ENCODE measurements at places on chromosomes 7 and 10. TPM values are rescaled to one million over a fixed set of nuclear protein-coding genes. Genes with fewer than 3 reads are reported as not detected.

The CPEB3 gene
- 0.74 TPM for polyA plus RNA-seq

The ATOH7 gene
- polyA plus RNA-seq = not detected

The CDK14 gene
- not detected for polyA plus RNA-seq

The PRLHR gene
- polyA plus RNA-seq = not detected

The LDB3 gene
- not detected for polyA plus RNA-seq

The OPALIN gene
- polyA plus RNA-seq = not detected

The GATAD1 gene
- 7.9 TPM for polyA plus RNA-seq

The AP5Z1 gene
- 49.1 TPM for polyA plus RNA-seq

The ANKMY2 gene
- polyA plus RNA-seq = 15.4 TPM

GRCh38 chr10:1923586-1923985 lies 186.3 kb upstream of the ADARB2 start:
- no peak for DNase-seq

- no peak for DNase-seq
These were observed 351.9 kb downstream of the THSD7A start for GRCh38 chr7:11480143-11480542.

GRCh38 chr10:132178672-132179545 lies 7.8 kb upstream of the DPYSL4 start:
- no peak for DNase-seq

DNA sequence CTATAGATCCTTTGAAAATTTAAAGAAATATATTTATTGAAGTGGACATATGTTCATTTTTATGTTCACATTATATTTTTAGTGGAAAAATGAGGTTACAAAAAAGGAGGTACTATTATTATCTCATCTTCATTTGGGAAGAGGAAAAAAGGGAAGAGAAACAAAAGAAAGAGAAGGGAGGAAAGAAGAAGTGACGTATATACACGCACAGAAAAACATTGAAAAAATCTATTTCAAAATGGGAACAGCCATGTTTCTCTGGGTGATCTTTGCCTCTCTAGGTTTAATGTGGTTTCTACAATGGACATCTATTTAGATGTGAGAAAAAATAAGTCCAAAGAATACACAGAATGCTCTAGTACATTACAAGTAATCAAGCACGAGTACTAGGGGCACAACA lies 14.8 kb downstream of the ANK3 start:
- DNase-seq = no peak

DNA sequence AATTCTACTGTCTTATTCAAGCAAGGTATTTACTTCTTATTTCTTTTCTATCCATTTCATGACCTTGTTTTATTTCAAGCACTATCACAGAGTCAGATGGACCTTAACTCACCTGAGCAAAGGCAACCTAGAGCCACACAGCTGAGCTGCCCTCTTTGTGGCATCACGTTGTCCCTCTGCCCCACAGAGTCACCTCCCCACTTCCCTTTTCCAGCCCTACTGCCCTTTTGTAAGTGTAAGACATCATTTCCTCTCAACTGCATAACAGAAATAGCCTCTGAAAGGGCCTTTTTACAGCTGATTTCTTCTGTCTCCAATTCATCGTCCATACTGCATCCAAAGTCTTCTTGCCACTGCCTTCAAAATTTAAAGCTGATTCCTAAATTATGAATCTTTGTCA lies 946.0 kb downstream of the NRG3 start:
- DNase-seq = no peak

DNA sequence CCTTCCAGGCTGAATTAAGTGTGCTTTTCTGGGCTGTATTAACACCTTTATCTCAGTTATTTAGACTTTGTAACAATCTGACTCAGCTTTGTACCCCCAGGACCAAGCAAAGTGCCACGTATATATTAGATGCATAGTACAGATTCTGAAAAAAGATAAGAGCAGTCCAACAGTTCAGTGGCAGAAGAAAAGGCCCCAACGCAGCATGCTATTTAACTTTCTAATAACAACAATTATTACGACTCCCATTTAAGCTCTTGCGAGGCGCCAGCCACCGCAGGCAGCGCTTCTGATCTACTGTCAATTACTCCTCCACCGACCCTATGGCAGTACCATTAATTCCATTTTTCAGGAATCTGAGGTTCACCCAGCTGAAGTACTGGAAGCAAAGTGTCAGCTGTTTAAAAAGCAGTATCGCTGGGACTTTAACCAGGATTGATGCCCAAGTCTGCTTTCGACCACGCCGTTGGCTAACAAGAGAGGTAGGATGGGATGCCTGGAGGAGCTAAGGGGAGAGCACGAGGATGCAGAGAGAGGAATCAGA lies 638 bp downstream of the LIPA start:
- DNase-seq = no peak

DNA sequence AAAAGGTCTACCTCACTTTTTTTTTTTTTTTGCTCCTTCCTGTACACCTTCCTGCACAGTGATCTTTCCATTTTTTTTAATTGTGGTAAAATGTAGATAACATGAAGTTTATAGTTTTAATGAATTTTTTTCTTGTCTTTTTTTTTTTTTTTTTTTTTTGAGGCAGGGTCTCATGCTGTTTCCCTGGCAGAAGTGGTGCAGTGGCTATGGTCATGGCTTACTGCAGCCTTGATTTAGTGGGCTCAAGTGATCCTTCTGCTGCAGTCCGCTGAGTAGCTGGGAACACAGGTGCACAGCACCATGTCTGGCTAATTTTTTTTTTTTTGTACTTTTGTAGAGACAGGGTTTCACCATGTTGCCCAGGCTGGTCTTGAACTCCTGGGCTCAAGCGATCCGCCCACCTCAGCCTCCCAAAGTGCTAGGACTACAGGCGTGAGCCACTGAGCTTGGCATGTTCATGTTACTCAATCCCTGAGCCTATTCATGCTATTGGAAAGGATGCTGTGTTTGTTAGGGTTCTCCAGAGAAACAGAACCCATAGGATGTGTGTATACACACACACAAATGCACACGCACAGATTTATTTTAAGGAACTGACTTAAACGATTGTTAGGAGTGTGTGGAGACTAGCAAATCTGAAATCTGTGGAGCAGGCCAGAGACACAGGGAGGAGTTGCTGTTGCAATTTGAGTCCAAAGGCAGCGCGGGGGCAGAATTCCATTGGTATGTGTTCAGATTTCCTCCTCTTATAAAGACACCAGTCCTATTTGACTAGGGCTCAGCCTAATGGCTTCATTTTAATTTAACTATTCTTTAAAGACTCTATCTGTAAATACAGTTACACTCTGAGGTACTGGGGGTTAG lies 29.1 kb downstream of the GALNT11 start:
- no peak for DNase-seq

DNA sequence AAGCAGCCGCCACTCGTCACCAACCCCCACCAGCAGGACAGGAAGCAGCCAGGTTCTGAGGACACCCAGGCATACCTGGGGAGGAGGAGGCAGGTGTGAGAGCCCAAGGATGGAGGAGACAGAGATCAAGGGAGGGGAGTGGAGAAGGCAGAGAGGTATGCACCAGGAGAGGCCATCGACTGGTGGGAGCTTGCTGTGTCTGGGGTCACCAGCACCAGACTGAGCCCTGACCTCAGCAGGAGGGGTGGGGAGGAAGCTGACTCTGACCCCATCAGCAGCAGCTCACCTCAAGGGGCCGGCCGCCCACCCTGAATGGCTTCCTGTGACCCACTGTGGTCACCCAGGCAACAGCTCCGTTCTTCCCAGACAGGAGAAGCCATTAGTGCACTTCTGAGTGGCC lies 7.8 kb downstream of the VIPR2 start:
- DNase-seq = no peak

DNA sequence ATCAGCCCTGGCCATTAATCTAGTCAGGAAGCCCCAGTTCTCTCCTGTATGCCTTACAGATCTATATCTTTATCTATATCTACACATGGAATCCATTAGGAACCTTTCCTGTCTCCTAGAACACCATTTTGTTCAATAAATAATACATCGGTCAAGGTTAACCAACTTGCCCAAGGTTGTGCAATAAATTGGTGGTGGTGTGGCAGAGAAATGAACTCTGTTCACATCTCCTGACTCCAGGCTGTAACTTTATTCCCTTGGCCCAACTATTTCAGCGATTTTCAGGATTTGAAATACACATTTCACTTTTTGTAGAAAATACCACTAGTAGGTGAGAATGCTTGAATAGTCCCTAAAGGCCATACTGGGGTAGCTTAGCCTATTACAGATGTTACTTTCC lies 712.5 kb upstream of the FZD8 start:
- no peak for DNase-seq

DNA sequence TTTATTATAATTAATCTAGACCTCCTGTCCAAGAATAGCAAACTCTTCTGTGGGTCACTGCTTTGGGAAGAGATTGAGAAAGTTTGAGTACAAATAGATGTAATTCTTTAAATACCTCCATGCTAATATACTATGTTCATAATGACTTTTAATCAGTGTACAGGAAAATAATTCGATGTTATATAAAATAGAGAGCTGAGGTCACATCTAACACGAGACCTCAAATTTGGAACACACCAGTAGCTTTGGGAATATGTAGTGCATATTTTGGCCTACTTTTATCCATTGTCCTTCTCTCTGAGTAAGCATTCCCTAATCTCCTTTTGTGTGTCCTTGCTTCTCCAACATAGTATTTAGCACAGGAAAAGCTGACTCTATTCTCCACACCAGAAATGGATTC lies 27.3 kb upstream of the CABCOCO1 start:
- no peak for DNase-seq

DNA sequence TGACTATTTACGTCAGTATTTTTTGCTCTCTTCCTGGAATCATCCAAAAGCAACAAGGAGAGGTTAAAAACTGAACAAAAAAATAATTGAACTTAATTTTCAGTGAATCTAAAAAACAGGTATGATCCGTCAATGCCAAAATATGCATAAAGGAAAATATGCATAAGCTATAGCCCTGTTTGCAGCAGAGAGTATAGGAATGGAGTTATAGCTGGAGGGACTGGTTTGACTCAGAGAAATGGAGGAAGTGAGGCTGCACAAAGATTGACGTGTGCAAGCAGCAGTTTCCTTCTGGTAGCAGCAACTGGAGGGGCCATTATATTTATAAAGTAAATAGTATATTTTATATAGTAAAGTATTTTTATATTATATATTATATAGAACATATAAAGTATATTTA lies 37.1 kb downstream of the GNG11 start:
- DNase-seq = no peak

DNA sequence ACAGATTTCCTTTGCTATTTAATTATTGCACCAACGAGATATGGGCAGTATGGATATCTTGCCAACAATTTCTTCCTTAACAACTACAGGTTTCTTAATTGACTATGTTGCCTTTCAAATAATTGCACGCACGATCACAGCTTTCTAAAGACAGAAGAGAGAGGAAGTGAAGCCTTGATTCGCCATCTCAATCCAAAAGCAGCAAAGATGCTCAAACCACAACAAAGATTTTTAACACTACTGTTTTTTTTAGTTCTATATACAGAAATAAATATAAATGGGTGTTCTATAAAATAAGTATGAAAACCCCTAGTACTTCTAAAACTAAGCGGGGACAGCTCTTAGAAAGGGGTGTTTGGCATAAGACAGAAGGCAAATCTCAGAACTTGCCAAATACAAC lies 251.3 kb downstream of the SFMBT2 start:
- no peak for DNase-seq

DNA sequence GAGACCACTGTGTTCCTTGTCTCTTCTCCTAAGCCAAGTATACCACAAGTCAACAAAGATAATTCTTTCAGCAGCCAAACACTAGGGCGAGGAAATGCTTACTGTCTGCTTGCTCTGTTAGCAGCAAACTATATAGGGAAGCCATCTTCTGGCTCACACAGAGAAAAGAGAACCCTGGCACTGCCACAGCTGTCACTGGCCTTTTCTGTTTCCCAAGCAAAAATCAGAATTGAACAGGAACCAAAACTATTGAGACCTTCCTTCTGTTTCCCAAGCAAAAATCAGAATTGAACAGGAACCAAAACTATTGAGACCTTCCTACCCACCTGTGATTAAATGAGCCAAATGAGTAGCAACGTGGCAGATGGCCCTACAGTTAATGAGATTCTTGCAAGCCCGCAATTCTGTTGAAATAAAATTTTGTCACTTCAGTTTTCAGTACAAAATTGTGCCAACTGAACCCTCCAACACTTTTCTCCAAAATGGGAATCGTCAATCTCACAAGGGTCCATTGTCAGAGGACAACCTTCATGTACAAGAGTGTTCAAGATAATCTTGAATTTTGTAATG lies 54.5 kb downstream of the LRRTM3 start:
- DNase-seq = no peak

All from naive thymus-derived CD4-positive, alpha-beta T cell (primary cell).